Stimulated activated CD4-positive, alpha-beta T cell treated with anti-CD3 and anti-CD28 coated beads, Interleukin-12 subunit alpha, Interleukin-12 subunit beta, amount 100 ng/mL, for 24 hours (primary cell): ENCODE measurements at places on chromosomes 4 and X.

GRCh38 chr4:138262030-138262429, 19.9 kb upstream of the SLC7A11 start:
- no peak for DNase-seq

- no peak for DNase-seq
Measured at GRCh38 chr4:83906561-83906960, 370.7 kb downstream of the GPAT3 start.

DNA sequence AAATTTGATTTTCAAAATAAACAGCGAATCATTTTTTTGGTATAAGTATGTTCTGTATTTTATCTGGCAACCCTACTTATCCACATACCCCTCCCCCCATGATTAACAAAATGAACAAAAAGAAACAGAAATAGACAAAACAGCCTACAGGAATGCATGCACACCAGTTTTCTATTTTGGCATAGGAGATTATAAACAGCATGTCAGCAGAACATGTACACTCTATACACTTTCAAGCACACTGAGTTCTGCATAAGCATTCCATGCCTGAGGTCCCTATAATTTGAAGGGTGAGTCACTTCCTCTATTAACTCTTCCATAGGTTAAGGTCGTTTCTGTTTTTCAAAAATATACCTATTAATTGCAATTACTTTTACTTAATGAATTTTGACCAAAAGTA, 28.0 kb upstream of the ZNF280C start:
- no peak for DNase-seq

- no peak for DNase-seq
Measured at GRCh38 chrX:73944563-73944908, 359.4 kb upstream of the ZCCHC13 start.

- DNase-seq, result no peak
Measured at GRCh38 chrX:41408576-41408975, 38.6 kb upstream of the NYX start.

DNA sequence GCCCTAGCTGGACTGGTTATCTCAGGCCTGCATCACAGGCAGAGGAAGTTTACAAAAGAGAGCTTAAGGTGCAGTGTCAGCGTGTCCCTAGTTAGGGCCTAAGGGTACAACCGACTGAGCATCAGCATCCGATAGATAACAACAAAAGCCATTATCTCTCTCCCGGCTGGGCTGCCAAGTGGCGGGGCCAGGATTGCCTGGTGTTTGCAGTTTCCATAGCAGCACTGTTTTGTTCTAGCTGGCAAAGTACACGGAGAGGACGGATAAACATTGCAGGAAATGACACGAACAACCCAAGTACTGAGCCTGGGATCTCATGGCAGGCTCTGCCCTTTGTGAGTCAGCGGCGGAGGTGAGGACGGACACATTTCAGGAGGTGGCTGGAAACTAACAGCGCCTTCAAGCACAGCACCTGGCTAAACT, 104.7 kb upstream of the NOCT start:
- no peak for DNase-seq

GRCh38 chrX:17552044-17552650, 177.1 kb downstream of the NHS start:
- no peak for DNase-seq

GRCh38 chrX:66015152-66015831, 24.6 kb downstream of the VSIG4 start:
- DNase-seq, result no peak

DNA sequence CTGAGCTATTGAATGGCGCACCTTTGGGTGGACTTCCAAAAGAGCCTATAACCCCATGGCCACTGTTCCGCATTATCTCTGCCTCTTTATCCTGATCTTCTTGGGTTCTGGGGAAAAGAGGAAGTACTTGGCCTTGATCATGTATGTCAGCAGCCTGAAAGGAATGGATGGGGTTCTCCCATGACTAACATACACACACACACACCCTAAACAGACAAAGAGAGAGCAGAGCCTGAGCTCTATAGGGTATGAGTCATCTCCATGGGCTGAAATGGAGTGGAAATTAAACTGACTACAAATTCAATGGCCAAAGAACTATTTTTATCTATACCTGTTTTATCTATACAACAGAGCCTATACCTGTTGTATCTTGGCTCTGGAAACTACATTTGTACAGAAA, 141.5 kb upstream of the MTMR8 start:
- DNase-seq, result no peak

DNA sequence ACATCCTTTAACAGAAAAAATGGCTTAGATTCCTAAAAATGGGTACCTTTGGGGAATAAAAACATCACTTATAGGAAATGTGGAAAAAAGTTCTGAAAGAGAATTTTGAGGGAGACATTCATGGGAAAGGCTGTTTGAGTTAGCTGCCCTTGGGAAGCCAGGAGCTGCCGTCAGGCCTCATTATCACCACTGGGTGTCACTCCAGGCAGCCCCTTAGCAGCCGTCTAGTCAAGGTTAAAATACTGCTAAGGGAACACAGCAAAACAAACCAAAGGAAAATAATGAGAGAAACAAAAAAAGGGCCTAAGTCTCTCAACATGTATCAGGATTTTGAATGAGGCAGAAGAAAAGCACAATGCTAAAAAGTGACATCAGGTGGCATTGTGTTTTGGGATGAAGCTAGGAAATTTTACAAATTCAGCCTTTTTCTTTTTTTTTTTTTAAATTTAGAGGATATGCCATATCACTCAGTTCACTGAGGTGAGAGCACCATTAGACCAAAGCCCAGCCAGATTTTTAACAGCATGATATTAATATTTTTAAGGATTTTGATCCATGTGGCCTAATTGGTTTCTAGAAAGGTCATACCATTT, 235.3 kb downstream of the GPAT3 start:
- no peak for DNase-seq

- no peak for DNase-seq
Measured at GRCh38 chr4:118732591-118733330, 47.6 kb downstream of the METTL14 start.

- no peak for DNase-seq
Measured at GRCh38 chr4:172348426-172348825, 535.2 kb downstream of the GALNTL6 start.

DNA sequence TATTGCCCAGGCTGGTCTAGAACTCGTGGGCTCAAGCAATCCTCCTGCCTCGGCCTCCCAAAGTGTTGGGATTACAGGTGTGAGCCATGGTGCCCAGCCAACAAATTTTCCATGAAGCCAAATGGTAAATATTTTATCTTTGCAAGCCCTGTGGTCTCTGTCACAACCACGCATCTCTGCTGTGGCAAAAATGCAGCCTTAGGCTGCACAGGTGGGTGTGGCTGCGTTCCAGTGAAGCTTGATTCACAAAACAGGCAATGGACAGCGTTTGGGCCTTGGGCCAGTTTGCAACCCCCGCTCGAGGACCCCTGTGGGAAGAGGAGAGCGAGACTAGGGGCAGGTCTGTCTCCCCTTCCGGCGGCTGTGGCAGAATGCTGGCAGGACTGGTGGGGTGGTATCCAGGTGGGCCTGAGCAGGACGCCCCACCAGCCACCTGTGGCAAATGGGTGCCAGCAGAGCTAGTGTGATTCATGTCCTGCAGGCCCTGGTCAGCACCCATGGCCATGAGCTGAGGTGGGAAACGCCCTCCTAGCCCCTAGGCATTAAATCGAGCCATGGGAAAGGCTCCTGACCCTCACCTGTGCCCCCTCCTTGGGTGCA, 19.7 kb downstream of the HTRA3 start:
- no peak for DNase-seq

DNA sequence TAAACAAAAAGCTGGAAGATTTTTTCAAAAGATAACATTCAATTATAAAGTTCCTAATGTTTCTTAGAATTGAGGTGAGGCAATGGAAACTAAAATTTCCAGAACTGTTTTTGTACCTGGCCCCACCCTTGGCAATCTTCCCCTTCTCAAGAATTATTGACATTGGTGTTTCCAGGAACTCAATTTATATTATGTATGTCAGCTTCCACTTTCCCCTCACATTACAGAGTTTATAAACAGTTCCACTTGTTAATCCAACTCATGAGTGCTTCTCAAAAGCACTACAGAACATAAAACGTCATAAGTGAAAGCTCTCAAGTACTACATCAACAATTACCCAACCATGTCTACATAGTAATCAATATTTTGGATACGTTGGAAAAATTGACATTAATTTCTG, 107.4 kb downstream of the FAM13A start:
- DNase-seq, result no peak

DNA sequence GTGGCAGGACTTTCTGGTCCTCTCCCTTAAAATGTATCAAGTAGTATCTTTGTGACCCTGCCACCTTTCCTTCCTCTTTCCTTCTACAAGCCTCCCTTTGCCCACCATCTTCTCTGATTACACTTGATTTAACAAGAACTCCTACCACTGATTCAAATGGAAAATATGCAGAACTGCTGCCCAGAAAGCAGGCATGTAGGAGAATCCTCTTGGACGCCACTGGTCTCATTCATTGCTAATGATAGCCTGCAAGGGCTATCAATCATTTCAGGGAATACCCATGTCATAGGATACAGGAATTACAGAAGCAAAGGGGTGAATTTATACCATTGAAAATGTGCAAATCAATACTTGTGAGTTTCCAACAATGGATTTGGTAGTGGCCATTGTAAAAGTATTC, 294.6 kb upstream of the NRK start:
- DNase-seq, result no peak

- DNase-seq, result no peak
Measured at GRCh38 chr4:165505958-165506837, 127.4 kb downstream of the CPE start.

DNA sequence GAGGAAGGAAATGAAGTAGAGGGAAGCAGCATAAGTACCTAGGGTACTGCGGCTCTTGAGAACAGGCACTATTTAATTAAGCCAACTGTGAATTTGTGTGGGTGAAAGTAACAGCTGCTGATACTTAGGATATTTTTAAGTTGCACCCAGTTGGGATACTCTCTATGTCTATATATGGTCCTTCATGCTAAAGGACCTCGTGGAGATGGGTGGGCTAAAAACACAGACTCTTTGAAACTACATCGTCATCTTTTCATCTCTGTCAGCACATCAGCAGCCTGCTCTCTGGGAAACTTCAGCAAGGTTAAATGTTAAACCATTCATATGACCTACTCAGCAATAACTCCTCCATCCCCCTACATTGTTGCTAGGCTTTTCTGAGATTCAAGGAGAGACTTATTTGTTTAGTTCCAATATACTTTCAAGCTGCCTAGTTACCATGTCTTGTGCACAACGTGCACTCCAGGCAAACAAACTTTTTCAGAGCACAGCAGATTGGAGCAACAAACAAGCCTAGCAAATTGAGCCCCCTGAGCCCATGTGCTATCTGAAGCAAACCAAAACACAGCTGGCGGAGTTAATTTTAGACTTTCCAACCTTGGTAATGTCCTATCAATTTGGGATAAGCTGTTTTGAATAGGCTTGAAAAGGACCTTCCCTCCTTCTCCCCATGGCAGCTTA, 6.2 kb upstream of the MOB1B start:
- DNase-seq, result no peak

DNA sequence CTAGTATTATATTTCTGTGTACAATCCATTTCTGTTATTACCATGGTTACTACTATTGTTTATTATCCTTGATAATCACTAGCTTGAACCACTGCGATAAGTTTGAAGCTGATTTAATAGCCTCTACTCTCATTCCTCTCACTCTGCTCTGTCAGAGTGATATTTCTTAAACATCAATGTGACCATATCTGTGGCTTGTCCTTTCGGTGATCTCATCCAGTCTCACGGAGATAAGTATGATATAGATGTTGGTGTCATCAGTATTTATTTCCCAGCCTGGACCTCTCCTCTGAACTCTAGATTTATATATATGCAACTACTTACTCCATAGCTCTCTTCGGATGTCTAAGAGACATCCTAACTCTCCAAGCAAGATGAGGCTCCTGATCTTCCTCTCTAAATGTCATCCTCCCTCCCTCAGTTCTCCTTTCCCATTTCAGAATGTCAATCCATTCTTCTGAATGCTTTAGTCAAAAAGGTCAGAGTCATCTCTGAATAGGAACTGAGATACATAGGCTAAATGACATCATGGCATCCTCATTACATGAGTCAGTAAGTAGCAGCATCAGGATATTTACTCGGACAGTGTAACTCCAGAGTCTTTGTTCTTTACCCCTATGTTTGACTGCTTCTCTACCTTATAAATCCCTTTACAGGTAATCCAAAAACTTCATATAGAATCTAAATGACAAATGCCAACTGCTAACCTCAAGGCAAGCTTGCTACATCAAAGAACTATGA, 129.5 kb downstream of the PACRGL start:
- no peak for DNase-seq

DNA sequence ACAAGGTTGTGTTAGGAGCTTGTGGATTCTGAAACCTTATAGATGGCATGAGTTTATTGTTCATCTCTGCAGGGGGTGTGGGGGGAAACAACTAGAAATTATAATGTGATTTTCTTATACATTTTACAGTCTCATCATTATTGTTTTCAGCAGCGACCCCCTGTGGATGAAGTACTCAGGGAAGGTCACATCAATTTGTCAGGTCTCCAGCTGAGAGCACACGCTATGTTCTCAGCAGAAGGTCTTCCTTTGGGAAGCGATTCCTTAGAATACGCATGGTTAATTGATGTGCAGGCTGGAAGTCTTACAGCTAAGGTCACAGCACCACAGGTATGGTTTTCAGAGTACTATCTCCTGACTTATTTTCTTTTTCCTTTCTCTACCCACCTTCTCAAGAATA, 72.2 kb downstream of the BLTP1 start:
- no peak for DNase-seq

DNA sequence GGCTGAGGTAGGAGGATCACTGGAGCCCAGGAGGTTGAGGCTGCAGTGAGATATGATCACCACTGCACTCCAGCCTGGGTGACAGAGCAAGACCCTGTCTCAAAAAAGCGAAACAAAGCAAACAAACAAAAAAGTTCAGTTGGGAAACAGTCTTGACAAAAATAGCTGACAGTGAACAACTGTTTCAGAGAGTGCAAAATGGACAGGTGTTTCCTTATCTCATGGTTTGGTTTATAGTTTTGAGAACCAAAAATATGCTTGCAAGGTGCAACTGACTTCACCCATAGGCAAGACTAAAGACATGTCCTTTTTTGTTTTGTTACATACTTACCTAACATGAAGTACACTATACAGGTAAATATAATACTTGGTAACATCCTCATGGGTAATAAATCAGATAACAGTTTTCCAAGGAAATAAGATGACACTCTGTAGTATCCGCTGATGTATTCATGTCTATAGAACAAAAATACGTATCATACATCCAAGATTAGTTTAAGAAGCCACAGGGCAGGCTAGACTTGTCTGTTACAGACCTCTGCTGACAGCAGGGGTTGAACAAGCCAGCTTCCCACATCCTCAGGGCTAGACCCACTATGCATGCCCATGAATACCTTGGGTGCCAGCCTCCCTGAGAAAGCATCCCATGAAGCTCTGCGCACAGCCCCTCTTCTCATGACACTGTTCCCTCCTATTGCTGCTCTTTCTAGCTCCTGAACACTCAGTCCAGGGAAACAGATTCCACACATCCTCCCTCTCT, 59.3 kb downstream of the ABCG2 start:
- no peak for DNase-seq
